PC-9 (cell line): ENCODE measurements at places on chromosomes 5 and 9. TPM values are rescaled to one million over a fixed set of nuclear protein-coding genes. Genes with fewer than 3 reads are reported as not detected.

DNA sequence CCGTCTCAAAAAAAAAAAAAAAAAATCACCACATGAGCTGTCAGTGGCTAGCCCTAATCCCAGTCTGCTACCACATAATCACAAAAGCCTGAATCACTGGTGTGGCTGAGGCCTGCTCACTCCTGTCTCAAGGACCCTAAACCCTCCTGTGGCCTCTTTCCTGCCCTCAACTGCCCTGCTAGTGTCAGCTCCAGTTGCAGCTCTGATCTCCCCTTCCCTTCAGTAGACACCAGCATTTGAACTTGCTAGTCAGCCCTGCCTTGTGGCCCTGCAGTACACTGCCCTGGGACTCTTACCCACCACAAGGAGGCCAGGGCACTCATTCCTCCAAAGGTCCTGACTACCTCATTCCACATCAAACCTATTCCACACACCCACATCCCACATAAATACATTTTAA, 9.5 kb upstream of the P4HA2 start:
- DNase-seq, result no peak

DNA sequence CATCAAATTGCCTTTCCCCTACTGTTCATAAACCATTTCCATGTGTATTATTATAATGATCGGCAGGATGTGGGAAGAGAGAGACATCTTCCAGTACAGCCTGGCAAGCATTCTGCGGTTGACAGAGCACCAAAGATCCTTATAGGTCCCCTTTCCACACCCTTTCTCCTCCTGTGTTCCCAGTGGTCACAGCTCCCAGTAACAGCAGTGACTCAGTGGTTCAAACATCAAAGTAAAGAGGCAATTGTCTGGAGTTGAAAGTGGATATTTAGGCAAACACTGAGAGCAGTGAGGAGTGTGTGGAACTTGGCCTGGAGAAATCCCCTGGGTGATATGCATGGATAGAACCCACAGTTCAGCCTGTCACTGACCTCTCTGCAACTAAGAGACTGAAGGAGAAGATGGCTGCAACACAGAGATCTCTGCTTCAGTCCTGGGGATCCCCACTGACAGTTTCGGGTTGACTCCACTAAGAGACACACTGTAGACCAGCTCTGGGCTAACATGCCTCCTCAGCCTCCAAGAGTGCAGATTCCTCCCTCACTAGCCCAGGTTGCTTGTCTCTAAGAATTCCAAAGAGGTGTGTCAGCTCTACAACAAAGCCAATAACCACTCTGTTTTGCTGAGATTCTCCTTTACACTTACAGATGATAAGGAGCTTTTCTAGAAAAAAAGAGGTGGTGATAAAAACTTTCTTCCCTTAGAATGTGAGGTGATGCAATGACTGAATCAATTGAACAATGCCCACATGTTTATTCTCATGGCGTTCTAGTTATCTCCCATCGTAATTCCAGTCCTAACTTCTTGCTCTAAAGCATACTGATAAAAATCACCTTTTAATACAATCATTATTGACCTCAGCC, 94.4 kb upstream of the IL6ST start:
- DNase-seq, result peak; percentile 40

- no peak for DNase-seq
These were observed 9.5 kb downstream of the MEF2C start for GRCh38 chr5:88873447-88873846.

DNA sequence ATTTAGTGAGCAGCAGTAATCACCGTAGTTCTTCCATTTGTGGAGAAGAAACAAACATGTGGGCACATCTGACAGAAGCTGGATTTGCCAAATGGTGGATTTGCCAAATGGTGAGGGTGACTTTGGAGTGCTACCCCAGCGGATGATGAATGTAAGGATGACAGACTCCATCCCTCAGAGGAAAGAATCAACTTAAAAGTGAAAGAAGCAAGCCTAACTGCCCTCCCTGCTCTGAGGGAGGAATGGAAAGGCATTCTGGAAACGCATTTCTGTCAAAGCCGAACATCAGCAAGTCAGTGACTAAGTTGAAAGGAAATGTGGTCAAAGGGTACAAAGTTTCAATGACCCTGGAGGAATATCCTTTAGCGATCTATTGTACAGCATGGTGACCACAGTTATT, 143.5 kb downstream of the GPBP1 start:
- no peak for DNase-seq

- DNase-seq, result no peak
These were observed 160.4 kb downstream of the ESM1 start for GRCh38 chr5:54825005-54825404.

DNA sequence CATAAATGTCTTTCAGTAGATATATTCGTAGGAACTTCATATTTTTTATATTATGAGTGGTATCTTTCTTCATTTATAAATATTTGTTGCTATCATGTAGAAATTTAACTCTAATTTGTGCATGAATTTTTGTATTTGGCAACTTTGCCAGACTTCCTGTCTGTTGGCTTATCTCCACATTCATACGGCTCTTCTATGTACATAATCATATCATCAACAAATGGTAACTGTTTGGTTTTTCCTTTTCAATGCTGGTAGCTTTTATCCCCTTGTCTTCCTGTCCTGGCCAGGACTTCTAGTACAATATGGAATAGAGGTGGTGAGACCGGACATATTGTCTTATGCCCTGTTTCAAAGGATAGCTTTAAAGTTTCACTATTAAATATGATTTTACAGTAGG, 132.3 kb upstream of the COL5A1 start:
- no peak for DNase-seq

DNA sequence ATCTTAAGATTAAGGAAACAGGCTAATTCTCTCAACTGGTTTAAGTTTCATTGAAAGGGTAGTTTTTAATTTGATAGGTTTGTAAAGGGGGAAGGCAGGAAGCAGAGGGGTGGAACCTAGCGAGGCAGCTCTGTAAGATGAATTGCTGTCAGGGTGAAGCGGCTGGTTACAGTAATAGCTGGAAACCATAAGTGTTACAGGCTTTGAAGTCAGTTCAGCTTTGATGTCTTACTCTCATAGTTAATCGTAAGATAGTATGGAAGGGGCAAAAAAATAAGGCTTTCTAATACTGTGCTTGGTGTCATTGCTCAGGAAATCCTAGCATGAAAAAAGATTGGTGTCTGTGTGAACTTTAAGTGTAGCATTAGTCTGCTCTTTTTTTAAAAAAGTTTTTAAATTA, 20.3 kb downstream of the POU5F2 start:
- DNase-seq, result no peak

DNA sequence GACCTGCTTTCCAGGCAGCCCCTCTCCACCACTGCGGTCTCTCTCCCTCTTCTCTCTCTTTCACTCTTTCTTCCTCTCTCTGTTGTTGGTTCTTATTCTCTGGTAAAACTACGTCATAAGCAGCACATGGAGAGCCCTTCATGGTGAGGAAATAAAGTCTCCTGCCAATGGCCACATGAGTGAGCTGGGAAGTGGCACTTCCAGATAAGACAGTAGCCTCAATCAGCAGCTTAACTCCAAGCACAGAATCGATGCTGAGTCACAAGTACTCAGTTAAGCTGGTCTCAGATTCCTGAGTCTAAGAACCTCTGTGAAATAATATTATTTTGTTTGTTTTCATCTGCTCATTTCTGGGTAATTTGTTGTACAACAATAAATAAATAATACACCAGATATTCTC, 500.1 kb downstream of the GABRG2 start:
- DNase-seq, result no peak

GRCh38 chr9:89419978-89420394, 77.9 kb downstream of the SEMA4D start:
- DNase-seq, result no peak

DNA sequence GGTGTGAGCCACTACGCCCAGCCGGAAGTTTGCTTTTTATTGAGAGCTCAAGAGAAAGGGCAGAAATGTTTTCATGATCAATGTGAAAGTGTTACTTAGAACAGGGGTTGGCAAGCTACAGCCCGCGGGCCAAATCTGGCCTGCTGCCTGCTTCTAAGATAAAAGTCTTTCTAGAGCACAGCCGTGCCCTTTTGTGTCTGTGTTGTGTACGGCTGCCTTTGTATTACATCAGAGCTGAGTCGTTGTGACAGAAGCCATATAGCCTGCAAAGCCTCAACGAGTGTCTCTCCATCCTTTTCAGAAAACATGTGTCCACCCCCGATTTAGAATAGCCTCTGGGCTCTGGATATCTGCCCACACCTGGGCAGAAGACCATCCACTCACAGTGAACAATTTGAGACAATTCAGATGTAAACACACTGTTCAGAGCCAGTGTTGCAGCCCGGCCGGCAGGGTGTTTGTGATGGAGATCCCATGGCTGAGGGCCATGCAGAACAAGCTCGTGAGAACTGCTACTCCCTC, 28.8 kb downstream of the AK8 start:
- no peak for DNase-seq

DNA sequence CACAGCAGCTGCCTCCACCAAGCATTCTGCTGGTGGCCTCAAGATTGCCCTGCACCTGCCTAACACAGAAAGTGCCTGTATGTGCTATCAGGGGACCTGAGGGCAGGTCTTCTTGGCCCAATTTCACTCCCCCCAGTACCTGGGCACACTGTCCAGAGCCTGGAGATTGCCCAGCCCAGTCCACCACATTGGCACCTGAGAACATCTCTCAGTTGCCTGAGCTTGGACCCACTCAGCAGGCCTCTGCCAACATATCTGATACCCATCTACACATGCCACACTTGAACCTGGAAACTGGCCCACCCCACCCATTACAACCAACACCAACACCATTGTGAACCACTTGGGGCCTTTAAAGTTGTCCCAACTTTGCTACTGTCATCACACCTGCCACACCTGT, 1523.1 kb upstream of the CDH9 start:
- DNase-seq, result no peak

DNA sequence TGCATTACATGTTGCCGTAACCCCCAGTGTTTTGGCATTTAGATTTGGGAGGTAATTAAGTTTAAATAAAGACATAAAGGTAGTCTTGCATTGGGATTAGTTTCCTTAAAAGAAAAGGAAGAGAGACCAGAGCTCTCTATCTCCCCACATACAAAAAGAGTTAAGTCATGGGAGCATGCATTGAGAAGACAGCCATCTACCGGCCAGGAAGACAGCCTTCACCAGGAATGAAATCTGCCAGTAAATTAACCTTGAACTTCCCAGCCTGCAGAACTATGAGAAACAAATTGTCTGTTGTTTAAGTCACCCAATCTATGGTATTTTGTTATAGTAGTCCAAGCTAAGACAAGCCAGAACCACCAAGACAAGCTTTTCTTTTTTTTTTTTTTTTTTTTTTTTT, 567.0 kb upstream of the CDH18 start:
- no peak for DNase-seq

GRCh38 chr5:79488775-79489174, 25.2 kb downstream of the HOMER1 start:
- no peak for DNase-seq

DNA sequence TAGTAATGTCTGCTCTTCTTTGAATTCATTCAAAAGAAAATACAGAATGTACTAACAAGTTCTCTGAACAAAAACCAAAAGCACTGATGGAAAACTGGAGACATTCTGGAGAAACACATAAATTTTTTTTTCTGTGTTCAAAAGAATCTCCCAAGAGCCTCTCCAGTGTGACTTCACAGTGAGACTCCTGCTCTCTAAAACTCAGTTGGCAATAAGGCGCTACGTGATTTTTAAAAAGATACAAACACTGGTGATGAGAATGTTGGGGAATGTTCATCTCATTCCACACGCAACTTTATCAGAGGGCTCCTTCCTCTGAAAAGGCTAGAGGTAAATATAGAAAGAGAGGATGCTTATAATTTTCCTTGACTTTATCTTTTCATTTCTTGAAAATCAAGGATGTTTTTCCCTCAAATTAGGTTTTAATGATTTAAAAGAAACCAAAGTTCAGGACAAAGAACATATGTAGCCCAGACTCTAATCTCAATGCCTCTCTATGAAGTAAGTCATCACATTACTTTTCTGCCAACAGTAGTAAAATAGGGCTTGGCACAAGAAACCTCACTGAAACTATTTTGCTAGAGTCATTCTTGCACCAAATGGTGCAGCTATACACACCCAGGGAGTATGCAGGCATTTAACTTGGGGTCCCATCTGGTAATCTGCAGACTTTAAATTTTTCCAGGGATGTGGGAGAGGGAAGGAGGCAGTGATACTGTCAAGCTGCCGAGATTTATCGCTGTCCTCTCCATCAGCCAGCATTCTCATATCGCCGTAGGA, 12.9 kb upstream of the AOPEP start:
- no peak for DNase-seq

GRCh38 chr9:19358701-19359100, 21.3 kb downstream of the RPS6 start:
- DNase-seq, result no peak

TNFSF8 gene
- not detected in 2 replicates for total RNA-seq

HTR4 gene
- total RNA-seq, result not detected in 2 replicates

NUDT12 gene
- total RNA-seq, result 12.9 and 13.3 TPM in 2 replicates

DNAJA1 gene
- total RNA-seq, result 78.0 and 88.4 TPM in 2 replicates

OR1J2 gene
- not detected in 2 replicates for total RNA-seq

PTGR1 gene
- 611 and 635 TPM in 2 replicates for total RNA-seq

INSL6 gene
- total RNA-seq, result not detected in 2 replicates

UIMC1 gene
- total RNA-seq, result 48.3 and 59.5 TPM in 2 replicates

ESM1 gene
- 0.15 TPM in 1 of 2 replicates, not detected in the other for total RNA-seq

PCDHB13 gene
- total RNA-seq, result not detected in 2 replicates

SPATA31E1 gene
- not detected in 2 replicates for total RNA-seq

SLC30A5 gene
- total RNA-seq, result 35.2 and 36.0 TPM in 2 replicates
